ENCODE measurements at places on chromosomes 6 and 20.

DNA sequence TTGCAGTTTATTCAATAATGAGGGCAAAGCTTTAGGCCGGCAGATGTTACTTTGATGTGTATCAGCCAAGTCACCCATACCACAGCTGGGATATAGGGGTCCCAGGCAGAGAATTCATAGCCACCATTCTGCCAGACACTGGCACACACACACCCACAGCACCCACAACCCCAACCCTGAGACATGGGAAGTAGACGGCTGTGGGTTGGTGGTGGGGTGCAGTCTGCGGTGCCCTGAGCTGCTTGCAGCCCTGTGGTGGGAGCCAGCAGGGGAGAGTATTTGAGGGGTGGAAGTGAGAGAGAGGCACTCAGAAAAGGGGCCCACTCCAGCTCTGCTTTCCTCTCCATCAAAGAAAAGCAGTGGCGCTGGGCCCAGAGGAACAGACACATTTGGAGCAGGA is 125.3 kb downstream of the FOXO3 start:
- no peak for DNase-seq

DNA sequence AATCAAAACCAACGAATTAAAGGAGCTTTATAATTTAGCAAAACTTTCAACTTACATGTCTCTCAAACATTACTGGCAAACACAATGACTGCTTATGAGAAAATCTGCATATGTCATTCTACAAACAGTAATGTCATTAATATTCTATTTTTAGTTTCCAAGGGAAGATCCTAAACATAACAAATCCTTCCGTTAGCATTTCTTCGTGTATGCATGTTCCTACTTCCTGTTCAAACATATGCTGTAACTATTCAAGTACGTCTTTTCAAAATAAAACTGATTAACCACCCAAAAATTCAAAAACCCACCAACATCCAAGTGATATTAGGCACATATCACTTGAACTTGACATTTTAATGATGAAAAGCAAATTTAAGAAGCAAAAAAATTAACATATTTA is 131.3 kb downstream of the HACE1 start:
- DNase-seq: no peak

DNA sequence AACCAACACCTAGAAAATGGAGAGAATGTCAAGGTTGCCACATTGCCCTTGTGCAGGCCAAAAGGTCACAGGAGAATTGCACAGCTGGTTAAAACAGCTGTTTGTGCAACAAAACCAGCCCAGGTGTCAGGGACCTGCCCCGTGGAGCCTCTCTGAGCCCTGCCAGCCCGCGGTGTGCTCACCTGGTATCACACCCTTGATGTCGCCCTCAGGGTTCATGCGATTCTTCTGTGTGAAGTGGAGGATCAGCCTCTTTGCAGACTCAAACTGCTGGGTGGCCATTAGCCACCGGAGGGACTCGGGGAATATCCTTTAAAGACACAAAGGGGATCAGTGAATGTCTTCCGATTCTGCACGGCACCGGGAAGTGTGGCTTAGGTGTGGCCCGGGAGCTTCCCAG is 39.2 kb downstream of the PSMG4 start:
- DNase-seq: no peak

DNA sequence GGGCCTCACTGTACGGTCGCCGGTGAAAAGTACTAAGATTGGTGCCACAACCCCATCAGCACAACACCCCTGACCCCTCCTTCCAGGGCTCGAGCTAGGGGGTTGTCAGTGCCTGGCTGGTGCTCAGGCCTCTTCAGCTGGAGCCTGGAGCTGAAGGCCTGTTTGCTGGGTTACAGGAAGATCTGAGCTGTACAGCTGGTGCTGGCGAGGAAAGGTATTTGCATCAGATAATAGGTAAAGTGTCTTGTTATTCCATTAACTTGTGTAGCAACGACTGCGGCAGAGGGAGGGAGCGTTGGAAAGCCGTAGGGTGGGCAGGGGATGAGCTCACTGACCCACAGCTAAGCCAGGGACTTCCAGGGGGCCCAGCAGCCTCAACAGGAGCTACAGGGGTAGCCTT is 15.8 kb upstream of the SIRPA start:
- DNase-seq: no peak

DNA sequence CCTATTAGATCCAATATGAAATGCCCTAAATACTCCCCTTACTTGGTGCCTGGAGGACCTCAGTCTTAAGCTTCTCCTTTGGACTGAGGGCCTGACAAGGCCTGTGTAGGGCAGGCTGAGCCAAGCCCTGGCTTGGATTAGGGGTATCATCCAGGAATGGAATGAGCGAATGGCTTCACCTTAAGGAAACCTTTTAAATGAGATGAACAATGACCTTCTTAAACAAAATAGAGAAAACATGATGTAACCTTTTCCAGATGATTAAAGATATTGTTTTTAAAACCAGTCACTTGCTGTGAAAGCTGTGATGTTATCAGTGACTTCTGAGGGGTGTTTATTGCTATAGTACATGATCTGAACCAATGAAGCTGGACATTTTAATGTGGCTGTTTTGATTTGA is 55.5 kb downstream of the TRAF3IP2 start:
- DNase-seq: no peak

GRCh38 chr20:21684671-21685070 is 20.8 kb upstream of the PAX1 start:
- DNase-seq: no peak

DNA sequence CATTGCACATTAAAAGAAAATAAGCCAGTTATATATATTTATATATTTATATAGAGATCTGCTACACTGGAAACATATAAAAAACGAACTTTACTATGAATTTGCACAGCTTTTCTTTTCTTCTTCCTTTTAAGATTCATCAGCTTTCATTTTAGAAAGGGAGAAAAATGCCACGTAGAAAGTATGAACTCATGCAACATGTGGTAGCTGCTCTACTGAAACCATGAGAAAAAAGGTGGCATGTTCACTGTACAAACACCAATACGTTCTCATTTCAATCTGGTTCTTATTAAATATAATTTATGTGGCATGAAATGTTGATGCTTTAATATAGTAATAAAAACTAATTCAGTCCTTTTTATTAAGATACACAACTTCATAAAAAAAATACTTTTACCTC is 68.8 kb upstream of the THEMIS start:
- DNase-seq: no peak

DNA sequence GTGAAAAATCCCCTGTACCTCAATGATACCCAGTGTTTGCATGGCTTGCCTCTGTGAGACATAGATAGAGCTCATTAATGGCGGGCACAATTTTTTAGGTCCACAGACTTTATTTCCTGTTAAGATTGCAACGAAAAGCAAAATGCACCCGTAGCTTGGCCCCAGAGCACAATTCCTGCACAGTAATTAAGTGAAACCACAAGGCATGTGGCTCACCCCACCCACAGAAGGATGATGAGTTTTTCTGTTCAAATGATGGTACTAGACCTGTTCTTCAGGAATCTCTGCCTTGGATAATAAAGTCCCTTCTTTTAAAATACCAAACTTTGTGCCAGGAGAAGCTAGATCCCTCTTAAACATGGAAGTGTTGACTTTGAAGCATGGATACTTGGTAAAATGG is 738.1 kb downstream of the QKI start:
- DNase-seq: no peak

DNA sequence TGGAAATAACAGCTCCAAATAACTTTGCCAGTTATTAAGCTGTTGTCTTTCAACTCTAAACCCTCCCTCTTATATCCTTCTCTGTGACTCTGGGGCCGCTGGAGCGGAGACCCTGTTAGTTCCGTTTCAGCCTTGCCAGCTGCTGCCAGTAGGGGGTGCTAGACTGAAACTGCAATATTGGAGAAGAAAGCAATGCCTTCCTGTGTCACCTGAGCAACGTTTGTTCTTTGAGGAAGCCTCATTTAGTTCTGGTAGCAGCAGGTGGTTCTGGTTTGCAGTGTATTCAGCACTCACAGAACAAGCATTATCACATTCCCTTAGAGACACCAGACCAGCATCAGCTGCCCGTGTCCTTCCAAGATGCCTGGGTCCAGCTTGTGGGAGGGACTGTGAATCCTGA is 22.9 kb upstream of the JAG1 start:
- DNase-seq: no peak

DNA sequence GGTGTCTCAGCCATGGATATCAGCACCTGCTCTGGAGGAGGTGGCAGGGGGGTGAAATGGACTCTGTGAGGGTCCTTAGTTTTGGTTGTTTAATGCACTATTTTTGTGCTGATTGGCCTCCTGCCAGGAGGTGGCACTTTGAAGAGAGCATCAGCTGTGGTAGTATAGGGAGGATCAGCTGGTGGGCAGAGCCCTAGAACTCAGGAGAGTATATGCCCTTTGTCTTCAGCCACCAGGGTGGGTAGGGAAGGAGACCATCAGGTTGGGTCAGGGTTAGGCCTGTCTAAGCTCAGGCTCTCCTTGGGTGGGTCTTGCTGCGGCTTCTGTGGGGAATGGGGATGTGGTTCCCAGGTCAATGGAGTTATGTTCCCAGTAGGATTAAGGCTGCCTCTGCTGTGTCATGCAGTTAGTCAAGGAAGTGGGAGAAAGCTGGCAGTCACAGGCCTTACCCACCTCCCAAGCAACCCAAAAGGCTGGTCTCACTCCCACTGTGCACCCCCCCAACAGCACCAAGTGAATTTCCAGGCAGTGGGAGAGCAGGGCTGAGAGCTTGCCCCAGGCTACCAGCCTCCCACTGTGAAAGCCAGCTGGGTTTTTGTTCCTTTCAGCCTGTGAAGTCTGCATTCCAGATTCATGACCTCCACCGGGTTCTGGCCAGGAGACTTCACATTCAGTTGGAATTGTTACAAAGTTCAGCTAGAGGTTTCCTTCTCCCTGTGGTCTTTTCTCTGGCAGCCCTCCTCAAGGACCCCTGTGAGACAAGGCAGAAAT is 5.7 kb upstream of the OSTM1 start:
- no peak for DNase-seq

DNA sequence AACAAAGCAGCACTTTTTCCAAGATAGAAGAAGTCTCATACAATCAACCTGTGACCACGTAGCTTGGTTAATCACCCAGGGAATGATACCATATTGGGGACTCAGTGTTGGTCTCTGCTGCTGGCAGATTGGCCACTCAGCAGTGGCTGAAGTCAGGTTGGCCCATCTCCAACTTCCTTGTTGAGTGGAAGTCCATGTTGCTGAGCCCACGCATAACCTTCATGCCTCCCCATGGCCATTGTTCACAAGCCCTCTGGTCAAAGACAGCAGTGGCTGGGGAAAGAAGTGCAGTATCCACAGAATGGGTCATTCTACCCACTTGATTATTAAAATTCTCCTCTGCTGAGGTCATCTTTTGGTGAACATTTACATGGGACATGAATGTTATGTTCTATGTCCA is 38.5 kb downstream of the PKIB start:
- no peak for DNase-seq

DNA sequence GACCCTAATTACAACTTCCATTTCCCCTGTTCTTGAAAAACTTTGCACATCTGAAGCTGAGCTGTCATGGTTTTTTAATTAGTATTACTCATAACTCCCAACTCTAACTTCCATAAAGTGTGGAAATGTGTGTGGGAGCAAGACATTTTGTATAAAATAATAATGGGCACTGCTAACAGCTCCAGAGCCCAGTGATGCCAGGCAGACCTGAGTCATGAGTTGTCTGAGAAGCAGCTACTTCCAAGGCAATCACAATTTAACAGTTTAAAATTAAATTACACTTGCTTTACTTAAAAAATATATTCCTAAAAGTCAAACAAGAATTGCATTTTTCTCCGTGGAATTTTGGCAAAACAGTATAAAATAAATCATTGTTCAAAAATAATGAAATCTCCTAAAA is 6.4 kb downstream of the SLC2A12 start:
- DNase-seq: no peak

GRCh38 chr6:133333852-133334251 is 92.7 kb downstream of the EYA4 start:
- DNase-seq: no peak

Measured in activated T-cell treated with anti-CD3 and anti-CD28 coated beads for 1 hour (primary cell).